Prostate gland (tissue), 2 donors: ENCODE measurements at places on chromosomes 5 and 9. TPM values are rescaled to one million over a fixed set of nuclear protein-coding genes. Genes with fewer than 3 reads are reported as not detected.
A peak's percentile ranks its signal among the peaks of the same experiment; 100 is the strongest.

- peak overlapping the region; percentile 41 for H3K4me3 ChIP-seq
- no peaks in the 10 kb centered on the region for H3K36me3 ChIP-seq
- H3K27me3 ChIP-seq = no peaks in the 10 kb centered on the region
Measured at GRCh38 chr5:32713361-32713769, 2.2 kb downstream of the NPR3 start.

- no peak overlapping the region for H3K4me3 ChIP-seq
- H3K27ac ChIP-seq = no peak overlapping the region
- DNase-seq = no peak
- no peaks in the 10 kb centered on the region for H3K36me3 ChIP-seq
- H3K4me1 ChIP-seq = peaks cover 8% of the 10 kb centered on the region
Measured at GRCh38 chr9:89430995-89431394, 66.9 kb downstream of the SEMA4D start.

GRCh38 chr9:79184831-79185230 lies 386.9 kb upstream of the TLE4 start:
- H3K36me3 ChIP-seq = no peaks in the 10 kb centered on the region
- H3K4me1 ChIP-seq = no peaks in the 10 kb centered on the region
- H3K4me3 ChIP-seq = no peak overlapping the region
- H3K27me3 ChIP-seq = no peaks in the 10 kb centered on the region

GRCh38 chr5:157285310-157286035 lies 19.6 kb downstream of the CYFIP2 start:
- no peaks in the 10 kb centered on the region for H3K36me3 ChIP-seq
- DNase-seq = no peak
- H3K4me3 ChIP-seq = no peak overlapping the region
- no peaks in the 10 kb centered on the region for H3K4me1 ChIP-seq
- no peak overlapping the region for H3K27ac ChIP-seq

DNA sequence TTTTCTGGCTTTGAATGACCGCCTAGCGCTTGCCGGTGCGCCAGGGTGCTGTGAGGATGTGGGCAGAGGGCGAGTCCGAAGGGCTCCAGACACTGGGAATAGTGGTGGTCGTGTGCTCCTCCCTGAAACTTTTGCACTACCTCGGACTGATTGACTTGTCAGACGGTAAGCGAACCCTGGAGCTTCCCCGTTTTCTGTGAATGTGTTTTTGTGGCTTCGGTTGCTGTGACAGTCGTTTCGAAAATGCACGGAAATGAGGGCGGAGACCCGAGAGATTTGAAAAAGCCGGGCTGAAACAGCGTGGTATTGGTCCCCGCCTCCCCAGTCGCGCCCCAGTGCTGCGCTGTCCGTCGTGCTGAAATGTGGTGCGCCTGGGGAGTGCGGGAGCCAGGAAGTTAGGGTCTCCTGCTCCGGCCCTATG lies 102.5 kb upstream of the GABRP start:
- no peak for DNase-seq
- H3K36me3 ChIP-seq = no peaks in the 10 kb centered on the region
- H3K27ac ChIP-seq = no peak overlapping the region
- H3K4me3 ChIP-seq = no peak overlapping the region
- no peaks in the 10 kb centered on the region for H3K4me1 ChIP-seq

DNA sequence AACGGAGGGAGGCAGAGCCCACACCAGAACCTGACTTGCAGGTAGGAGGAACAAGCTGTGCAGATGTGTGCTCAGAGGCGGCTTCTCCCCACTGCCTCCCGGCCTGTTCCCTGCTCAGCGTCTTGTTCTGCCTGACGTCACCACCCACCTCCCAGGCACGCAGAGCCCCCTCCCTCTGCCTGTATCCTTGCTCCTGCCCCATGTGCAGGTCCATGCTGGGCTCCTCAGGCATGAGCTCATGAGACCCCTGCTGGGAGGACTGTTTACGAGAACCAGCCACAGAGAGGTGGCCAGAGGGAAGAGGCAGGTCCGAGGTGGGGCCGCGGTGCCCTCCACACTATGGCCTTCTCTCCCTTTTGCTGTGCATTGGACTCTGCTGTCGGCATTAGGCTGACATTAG lies 45.5 kb downstream of the SLC6A3 start:
- no peak for DNase-seq
- H3K4me3 ChIP-seq = no peak overlapping the region

DNA sequence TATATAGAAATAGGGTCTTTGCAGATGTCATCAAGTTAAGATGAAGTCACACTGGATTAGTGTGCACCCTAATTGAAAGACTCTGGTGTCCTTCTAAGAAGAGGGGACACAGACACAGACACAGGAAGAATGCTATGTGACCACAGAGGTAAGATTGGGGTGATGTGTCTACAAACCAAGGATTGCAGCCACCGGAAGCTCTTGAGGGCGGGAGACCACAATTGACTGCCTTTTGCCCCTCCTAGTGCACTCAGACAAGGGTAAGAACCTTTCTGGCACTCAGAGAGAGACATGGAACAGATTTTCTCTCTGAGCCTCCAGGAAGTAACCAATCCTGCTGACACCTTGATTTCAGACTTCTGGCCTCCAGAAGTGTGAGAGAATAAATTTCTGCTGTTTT lies 51.2 kb upstream of the ARAP3 start:
- no peaks in the 10 kb centered on the region for H3K27me3 ChIP-seq
- no peak for DNase-seq
- no peaks in the 10 kb centered on the region for H3K4me1 ChIP-seq

DNA sequence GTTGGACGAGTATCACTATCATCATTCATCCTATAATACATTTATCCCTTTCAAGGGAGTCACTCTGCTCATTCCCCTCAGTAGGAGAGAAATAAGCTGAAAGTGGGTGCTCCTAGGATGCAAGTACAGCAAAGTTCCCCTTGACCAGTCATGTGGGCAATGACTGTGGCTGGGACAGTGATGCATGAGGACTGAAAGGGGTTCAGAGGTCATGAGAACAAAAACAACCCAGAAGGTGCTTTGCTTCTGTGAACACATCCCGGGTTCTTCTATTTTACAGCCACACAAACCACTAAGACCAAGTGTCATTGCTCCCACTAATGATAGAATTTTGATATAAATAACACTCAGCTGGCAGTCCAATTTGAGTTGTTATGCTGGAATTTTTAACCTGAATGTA lies 177.8 kb upstream of the ADCY2 start:
- no peaks in the 10 kb centered on the region for H3K4me1 ChIP-seq
- no peak overlapping the region for H3K27ac ChIP-seq
- no peak for DNase-seq
- no peak overlapping the region for H3K4me3 ChIP-seq
- no peaks in the 10 kb centered on the region for H3K36me3 ChIP-seq
- no peaks in the 10 kb centered on the region for H3K27me3 ChIP-seq

DNA sequence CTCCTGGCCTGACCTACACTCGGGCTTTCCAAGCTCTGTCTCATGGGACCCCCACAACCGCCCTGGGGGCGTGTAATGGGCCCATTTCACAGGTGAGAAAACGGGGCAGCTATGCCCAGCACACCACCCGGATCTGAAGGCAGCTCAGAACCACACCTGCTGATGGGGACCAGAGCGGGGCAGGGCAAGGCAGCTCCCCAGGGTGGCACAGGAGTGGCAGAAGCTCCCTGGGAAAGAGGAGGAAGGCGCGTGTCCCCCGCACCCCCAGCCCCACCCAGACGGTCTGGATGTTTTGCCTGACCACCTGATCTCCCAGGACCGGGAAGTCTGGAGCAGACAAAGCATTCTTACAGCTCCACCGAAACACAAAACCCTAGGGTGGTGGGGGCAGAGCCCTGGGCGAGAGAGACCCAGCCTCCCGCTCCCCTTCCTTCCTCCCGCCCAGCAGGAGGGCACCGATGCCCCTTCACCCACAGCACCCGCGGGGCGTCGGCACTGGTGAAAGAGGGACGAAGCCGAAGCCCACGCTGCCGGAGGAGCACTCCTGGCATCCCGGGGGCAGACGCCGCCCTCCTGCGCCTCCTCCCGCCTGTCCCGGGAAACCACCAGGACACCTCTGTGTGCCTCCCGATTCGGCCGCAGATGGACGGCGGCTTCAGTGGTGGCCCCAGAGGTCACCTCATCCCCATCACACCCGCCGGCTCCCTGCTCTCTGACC lies 14.5 kb downstream of the NOTCH1 start:
- no peaks in the 10 kb centered on the region for H3K36me3 ChIP-seq
- H3K27ac ChIP-seq = no peak overlapping the region
- no peak for DNase-seq
- H3K4me1 ChIP-seq = no peaks in the 10 kb centered on the region
- no peaks in the 10 kb centered on the region for H3K27me3 ChIP-seq

- H3K4me3 ChIP-seq = no peak overlapping the region
- DNase-seq = no peak
- no peaks in the 10 kb centered on the region for H3K27me3 ChIP-seq
- H3K27ac ChIP-seq = no peak overlapping the region
- peaks cover 25% of the 10 kb centered on the region for H3K4me1 ChIP-seq
- H3K36me3 ChIP-seq = no peaks in the 10 kb centered on the region
Measured at GRCh38 chr5:32147236-32147635, 26.9 kb downstream of the GOLPH3 start.

PCDHA1 gene
- total RNA-seq = 0.85 TPM

MARCOL gene
- total RNA-seq = not detected
